ENCODE measurements at places on chromosomes 16 and 17. TPM values are rescaled to one million over a fixed set of nuclear protein-coding genes. Genes with fewer than 3 reads are reported as not detected.

DNA sequence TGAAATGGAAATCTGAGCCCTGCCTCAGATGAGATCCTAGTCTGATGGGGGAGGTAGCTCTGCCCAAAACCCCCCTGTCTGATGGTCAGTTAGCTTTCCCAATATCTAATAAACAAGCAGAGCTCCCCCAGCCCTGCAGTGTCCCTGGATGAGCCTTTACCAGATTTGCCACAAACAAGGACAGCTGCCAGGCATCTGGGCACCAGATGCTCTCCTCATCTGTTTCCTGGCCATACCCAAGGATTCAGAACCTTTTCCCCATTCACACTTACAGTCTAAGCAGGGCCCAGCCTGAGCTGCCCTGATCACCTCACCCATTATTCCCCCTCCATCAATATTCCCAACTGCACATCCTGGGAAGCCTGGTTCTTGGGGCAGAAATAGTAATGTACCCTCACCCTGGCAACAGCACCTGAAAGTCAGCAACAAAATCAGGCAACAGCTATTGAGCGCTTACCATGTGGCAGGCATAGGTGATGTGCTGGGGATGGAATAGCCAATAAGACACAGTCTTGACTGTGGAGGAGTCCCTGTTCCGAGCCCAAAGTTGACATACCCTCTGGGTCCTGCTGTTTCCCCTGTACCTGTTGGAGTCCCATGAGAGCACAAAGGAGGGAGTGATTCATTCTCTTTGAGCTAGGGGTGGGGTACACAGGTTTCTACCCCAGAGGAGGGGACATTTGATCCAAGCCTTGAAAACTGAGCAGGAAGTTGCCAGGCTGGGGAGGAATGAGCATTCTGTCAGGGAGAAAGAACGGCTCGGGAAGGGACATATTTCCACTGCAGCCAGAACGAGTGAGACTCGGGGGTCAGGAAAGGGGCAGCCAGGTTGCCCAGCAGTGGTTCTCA is 147.4 kb downstream of the TMEM132E start:
- no peak for DNase-seq

GRCh38 chr16:71421911-71422310 is 19.9 kb downstream of the TLE7 start:
- DNase-seq, result no peak

DPEP2 gene
- 1.2 TPM for total RNA-seq

- DNase-seq, result no peak
These were observed 20.1 kb upstream of the KRT19 start for GRCh38 chr17:41547921-41548843.

ZFPM1 gene
- total RNA-seq, result 4.2 TPM

GP1BA gene
- total RNA-seq, result not detected

ITGAD gene
- not detected for total RNA-seq
